ENCODE measurements at places on chromosomes 16 and 17.

- peak; percentile 2 for DNase-seq
These were observed 3.6 kb upstream of the TMEM92 start for GRCh38 chr17:50270435-50271362.

DNA sequence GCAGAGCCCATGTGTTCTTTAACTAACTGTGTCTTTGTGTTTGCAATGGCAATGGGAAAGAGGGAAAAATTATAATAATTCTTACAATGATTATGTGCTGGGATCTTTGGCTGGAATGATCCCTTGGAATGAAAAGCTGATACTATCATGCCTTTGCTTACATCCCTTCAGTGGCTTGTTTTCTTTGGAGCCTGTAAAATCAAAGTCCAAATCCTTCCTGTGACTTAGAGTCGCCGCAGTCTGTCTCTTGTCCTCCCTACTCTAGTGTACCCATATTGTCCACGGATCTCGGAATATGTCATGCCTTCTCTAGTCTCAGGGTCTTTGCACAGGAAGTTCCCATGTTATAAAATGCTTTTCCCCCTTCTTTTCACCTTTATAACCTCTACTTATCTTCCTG lies 111.7 kb upstream of the MAF start:
- DNase-seq = no peak

DNA sequence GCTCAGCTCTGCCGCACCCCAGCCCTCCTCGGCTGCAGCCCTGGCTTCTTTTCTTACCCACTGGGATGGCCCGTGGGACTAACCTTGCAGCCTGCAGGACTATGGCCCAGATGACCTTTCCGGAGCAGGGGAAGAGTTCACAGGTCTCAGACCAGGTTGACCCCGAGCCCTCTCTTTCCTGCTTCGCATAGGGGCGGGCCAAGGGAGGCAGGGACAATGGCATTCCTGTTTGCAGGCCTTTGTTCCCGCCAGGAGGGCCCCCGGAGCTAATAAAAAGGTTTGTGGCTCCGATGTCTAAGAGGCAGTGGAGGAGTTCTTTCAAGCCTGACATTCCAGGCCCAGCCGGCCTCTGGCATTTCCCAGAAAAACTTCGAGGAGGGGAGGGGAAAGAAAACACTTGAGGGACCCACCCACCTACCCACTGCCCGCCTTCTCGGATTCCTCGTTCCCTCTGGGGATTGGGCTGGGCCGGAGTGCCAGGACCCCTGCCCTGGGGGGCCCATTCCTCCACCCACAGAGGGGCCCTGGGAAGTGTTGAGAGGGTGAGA lies 5.8 kb upstream of the SOCS3 start:
- DNase-seq = no peak

GRCh38 chr17:40515491-40516041 lies 14.1 kb upstream of the TNS4 start:
- peak; percentile 75 for DNase-seq

GRCh38 chr16:82628711-82629110 lies 1.9 kb downstream of the CDH13 start:
- DNase-seq = no peak

DNA sequence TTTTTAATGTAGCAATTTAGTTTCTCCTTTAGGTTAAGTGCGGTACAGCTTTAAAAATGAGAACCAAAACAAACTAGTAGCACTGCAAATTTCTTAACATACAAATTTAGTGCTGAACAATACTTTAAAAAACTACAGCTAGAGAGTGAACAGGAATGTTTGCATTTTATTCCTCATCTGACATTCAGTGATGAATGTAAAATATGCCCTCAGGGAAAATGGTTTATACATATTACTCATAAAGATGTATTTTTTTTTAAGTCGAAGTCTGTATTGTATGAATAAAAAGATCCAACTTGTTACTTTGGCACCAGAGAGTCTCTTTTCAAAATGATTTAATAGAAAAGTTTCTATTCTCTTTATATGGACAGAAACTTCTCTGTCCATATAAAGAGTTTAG lies 96.8 kb downstream of the BRIP1 start:
- no peak for DNase-seq

DNA sequence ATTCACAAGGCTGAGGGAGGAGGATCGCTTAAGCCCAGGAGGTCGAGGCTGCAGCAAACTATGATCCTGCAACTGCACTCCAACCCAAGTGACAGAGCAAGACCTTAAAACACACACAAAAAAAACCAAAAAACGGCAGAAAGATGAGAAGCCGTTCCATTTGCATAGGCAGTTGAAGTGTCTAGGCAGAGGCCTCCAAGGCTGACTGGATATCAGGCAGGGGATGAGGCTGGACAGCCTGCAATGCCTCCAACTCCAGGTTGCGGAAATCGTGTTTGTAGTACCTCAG lies 2.0 kb upstream of the FBXL19 start:
- no peak for DNase-seq

DNA sequence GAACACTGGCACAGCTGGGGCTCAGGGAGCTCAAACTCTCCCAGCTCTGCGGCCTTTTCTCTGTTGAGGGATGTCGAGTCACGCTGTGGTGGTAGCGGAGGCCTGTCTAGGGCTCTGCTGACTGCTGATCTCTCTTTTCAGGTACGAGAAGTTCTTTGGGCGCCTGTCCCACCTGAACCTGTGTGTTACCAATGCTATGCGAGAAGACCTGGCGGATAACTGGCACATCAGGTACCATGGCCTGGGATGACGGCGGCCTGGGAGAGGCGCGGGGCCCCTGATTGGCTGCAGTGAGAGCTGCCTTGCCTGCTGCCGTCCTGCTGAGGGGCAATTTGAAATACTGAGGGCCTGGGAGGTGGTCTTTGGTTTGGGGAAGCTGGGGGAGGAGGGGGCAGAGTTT lies 5.7 kb downstream of the ALG1 start:
- no peak for DNase-seq

GRCh38 chr16:61862221-61863155 lies 173.8 kb downstream of the CDH8 start:
- no peak for DNase-seq

GRCh38 chr17:73803964-73804435 lies 159.8 kb upstream of the SDK2 start:
- DNase-seq = no peak

DNA sequence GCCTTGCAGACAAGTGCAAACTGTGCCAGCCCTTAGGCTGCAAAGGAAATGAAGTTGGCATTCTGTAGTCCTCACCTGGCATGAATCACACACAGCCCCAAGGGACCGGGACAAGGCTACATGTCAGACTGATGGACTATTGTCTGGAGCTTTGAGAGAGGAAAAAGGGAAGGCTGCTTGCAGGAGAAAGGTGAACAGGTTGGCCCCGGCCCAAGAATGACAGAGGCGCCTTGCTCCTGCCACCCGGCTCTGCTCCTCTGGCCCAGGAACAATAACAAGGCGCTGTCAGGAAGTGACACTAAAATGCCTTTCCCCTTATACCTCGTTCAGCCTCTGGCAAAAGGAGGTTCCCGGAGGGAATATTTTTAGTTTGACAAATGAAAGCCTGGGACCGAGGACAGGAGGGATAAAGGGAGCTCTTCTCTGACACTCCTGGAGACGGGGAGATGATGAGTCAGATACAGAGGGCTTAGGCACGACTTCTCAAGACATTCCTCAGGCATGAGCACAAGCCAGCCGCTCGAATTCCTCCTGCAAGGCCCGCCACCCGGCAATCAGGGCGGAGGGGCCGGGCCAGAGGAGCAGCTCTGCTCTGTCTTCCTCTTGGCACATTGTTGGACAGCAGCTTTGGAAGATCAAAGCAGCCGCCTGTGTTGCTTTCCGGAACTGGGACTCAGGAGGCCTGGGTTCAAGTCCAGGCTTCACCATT lies 105.8 kb downstream of the NOG start:
- DNase-seq = no peak

- no peak for DNase-seq
These were observed 3.9 kb downstream of the NAGS start for GRCh38 chr17:44008205-44008909.

- DNase-seq = peak; percentile 82
These were observed 36.0 kb downstream of the PGS1 start for GRCh38 chr17:78414178-78415162.

- no peak for DNase-seq
These were observed 30.6 kb downstream of the METRNL start for GRCh38 chr17:83109793-83110645.

- DNase-seq = no peak
These were observed 18.5 kb downstream of the NFE2L1 start for GRCh38 chr17:48066656-48067055.

DNA sequence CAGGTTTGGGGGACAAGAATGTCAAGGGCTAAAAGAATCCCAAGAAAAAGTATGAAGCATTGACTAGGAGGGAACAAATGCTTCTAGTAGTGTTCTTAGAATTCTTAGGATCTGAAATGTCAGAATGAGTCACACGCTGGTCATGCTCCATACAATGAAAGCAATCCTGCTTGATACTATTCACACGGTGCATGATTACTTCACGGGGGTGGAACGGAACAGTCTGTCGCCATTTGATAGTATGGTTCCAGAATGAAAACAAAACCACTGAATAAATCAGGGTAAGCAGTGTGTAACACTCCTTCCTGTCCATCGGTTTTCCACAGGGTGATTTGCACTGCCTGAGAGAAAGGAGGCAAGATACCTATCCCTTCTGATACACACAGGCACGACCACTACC lies 22.9 kb upstream of the YWHAE start:
- DNase-seq = peak; percentile 41

DNA sequence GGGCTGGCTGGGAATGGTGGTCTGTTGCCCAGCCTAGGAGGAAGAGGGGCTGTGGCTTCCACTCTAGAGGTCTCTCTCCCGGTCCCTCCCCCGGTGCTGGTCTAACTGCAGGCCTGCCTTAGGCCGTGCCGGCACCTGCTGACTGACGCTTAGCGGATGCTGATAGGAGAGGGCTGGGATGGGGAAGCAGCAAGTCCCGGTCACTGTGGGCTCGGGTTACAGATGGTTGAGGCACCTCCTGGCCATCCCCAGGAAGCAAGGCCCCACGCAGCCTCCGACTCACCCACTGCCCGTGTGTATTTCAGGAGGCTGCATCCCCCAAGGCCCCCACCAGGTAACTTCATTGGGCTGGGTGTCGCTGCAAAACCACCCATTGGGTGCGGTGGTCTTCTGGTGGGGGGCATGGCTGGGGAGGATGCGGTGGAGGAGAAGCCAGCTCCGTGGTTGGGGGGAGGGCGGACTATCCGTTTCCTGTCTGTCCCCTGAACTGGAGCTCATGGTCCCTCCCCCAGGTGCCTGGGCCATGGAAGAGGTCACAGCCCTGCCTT lies 278.9 kb downstream of the SEC14L1 start:
- no peak for DNase-seq

Measured in activated CD4-positive, alpha-beta T cell treated with anti-CD3 and anti-CD28 coated beads for 36 hours (primary cell).